ENCODE measurements at places on chromosomes 11 and 22.

DNA sequence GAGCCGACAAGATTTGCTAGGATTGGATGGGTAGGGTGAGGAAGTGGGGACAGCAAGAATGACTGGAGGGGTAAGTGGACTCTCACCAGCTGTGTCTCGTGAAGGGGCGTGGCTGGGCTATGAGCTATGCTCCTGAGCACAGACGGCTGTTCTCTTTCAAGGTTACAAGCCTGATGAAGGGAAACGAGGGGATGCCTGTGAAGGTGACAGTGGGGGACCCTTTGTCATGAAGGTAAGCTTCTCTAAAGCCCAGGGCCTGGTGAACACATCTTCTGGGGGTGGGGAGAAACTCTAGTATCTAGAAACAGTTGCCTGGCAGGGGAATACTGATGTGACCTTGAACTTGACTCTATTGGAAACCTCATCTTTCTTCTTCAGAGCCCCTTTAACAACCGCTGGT, 19.9 kb downstream of the F2 start:
- DNase-seq: no peak

DNA sequence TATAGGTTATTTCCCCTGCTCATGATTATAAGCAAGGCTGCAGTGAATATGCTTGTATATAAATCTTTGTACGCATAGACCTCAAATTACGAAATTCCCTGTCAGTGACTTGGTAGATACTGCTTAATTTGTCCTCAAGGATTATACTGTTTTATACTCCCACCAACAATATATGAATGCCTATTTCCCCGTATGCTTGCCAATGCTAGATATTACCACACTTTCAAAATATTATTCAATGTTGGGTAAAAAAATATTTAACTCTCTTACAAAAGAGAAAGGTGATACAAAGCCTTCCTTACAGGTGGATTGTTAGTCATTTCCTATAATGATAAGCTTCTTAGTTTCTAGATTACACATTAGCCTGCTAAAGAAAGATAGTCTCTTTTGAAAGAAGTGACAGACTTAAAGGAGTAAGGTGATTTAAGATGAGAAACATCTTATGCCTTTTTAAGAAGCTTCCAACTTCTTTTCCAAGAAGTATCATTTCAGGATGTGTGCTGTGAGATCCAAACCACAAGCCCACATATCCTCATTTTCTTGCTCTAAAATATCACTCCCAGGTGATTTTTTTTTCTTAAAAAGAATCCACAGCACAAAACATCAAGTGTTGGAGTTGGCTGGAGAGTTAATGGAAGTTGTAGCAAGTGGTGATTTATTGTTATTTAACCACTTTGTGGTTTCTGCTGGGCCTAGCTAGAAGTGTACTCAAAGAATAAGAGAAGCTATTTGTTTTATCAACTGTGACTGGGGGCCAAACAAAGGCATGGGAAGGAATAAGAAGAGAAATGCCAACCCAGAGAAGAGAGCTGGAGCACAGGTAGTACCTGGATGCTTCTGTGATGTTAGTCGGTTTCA, 59.2 kb downstream of the BARX2 start:
- no peak for DNase-seq

DNA sequence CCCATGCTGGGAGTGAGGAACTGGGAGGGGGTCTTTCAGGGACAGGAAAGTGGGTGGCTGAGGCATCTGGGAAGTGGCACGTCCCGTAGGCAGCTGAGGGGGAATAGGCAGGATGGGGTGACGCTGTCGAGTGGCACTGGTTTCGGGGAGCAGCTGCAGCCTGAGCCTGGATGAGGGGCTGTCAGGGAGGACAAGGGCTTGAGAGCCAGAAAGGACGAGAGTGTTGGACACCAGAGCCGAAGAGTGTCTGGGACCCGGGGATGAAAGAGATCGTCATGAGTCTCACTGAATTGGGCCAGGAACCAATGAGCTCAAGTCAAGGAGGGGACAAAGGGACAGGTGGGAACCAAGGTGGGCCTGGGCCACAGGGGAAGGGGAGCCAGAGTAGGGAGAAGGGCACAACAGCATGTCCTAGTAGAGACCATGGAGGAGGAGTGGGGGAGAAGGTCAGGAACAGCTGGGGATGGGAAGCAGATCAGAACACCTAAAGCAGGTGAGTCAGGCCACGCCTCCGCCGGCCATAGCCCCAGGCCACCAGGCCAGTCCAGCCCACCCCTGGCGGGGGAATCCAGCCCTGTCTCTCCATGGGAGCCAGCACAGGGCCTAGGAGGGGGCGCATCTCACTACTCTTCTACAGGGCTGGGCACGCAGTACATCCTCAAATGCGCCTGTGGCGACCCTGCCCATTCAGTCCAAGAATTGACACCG, 4.2 kb downstream of the RAB3IL1 start:
- DNase-seq: no peak

GRCh38 chr11:91686700-91687099, 537.9 kb upstream of the FAT3 start:
- no peak for DNase-seq

DNA sequence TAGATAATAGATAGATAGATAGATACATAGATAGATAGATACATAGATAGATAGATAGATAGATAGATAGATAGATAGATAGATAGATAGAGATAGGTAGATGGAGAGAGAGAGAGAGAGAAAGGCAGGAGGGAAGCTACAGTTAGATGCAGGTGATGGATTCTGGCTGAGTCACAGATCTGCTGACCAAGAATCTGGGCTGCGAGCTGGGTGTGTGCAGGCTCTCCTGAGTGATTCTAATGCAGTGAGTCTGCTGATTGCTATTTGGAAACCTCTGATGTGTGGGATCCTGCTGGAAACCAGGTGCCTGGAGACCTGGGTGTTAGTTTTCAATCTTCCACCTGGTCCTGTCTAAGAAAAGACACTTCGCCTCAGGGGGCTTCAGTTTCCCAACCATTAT, 1441.8 kb downstream of the TBC1D22A start:
- no peak for DNase-seq

GRCh38 chr22:47957649-47958048, 1195.2 kb downstream of the TBC1D22A start:
- no peak for DNase-seq

GRCh38 chr11:84871116-84871515, 756.0 kb downstream of the DLG2 start:
- DNase-seq: no peak

DNA sequence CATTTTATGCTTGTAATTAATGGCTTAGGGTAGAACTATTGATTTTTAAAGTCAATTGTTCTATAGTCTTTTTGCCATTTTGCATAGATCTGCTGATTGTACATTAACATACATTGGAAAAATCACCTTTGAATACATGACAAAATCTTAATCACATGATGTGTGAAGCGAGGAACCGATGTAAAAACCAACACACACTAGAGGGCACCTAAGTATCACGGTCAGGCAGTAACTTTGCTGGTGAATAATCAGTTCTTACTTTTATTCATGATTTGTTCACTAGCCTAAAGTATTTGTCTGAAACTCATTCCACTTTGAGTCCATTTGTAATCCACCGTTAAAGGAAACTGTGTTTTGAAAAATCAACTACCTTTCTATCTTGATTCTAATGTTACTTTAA, 28.2 kb downstream of the JHY start:
- DNase-seq: peak; percentile 15

DNA sequence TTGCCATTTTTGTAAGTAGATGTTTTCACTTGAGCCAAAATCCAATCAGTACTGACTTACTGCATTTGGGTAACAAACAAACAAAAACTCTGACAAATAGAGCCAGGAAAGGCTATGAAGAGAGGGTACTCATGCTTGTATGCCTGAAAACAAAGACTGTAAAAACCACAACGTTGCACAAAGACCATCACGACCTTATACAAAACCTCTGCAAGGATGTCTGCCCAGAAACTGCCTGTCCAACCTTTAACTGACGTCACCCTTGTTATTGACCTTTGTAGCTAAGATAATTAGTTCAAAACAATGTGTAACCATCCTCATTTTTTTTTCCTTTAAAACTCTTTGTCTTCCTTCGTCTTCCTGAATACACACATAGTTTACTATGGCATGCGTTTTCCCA, 804 bp upstream of the CREBZF start:
- DNase-seq: no peak

DNA sequence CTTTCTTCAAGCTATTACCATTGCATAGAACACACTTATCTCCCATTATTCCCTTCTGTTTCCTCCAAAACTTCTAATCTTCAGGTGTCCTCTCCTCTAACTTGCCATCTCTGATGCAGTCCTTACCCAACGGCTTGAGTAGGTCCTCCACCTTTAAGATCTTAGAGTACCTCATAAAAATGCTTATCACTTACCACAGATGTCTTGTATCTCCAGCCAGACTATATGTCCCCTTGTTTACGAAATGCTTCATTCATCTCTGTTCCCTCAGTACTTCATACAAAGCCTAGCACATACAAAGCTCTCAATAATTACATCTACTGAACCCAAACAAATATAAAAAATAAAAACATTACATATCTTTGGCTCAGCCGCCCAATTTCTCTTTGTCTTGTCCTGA, 49.2 kb downstream of the PAK1 start:
- DNase-seq: no peak

- DNase-seq: no peak
Observed at GRCh38 chr11:72081821-72082453, 1.3 kb downstream of the LRRC51 start.

DNA sequence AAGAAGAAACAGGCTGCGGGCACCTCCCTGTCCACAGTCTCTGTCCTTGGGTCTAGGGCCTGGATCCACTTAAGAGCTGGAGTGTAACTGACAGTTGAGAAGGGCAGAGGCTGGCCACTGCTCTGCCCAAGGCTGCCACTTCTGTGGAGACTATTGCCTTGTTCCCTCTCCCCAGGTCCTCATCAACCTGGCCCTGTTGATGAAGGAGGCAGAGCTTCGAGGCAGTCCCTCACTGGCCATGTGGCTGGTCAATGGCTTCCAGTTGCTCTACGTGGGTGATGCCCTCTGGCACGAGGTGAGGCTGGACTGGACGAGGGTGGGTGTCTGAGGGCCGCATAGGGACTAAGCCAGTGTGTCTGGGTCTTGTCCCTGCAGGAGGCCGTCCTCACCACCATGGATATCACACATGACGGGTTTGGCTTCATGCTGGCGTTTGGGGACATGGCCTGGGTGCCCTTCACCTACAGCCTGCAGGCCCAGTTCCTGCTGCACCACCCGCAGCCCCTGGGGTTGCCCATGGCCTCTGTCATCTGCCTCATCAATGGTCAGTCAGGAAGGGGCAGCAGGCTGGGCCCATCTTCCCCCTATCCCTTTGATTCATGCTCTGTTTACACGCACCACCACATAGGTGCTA, 2.8 kb downstream of the ZNHIT2 start:
- DNase-seq: no peak

DNA sequence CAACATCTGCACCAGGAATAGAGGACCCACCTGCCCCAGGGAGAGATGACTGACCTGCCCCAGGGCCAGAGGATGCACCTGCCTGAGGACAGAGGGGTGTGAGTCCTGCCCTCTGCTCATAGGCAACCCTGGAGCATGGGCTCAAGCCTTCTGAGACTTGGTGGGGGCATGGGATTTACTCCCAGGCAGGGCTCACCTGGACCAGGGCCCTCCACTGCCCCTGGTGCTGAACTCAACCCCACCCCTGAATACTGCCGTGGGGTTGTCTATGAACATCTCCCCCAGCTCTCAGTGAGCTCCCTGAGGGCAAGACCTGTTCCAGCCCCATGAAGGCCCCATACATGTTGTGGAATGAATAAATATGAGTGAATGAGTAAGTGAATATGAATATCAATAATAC, 33.8 kb upstream of the MUC5AC start:
- DNase-seq: no peak

- DNase-seq: peak; percentile 29
Observed at GRCh38 chr11:120929664-120930154, 94.2 kb upstream of the TBCEL start.

- no peak for DNase-seq
Observed at GRCh38 chr11:115342142-115342541, 162.1 kb downstream of the CADM1 start.

DNA sequence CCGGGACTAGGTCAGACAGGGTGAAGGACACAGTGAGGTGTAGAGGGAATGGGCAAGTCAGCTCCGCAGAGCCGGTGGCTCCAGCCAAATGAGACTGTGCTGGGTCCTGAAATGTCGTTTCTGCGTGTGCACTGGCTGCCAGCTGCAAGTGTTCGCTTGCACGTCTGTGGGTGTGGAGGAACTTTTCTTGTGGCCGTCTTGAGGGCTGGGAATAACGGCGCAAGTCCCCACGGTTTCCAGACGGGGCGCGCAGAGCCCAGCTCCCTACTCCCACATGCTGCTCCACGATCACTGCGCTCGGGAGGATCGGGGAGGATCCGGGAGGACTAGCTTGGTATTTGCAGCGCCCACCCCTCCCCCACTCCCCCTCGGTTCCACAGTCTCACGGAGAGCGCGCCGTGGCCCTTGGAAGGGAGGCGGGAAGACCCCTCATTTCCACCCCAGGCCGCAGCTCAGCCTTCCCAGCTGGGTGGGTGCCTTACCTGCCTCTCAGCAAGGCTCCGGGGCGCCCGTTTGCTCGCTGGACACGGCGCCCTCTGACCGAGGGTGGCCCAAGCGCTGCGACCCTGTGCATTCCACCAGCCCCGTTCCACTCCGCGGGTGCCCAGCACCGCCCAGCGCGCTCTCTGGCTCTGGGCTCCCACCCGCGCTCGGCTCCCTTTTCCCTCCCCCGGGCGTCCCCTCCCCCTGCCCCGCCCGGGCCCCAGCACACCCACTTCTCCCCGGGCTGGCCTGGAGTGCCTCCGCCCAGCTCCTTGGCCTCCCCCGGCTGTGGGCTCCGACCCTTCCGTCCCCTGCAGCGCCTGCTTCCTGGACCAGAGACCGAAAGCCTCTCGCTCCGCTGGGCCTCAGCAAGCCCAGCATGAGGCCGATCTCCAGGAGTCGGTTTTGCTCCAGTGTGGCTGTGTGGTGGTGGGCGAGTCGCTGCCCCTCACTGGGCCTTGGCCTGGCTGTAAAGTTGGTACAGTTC, at the start of gene KCNE3:
KCNE3 (minus strand) TSS at position 634 of the 970 bp plus-strand sequence. CDS start 9,986 bp downstream, outside the sequence.
- no peak for DNase-seq

- DNase-seq: no peak
Observed at GRCh38 chr11:10696468-10697322, 3.1 kb upstream of the IRAG1 start.

GRCh38 chr22:19543970-19544708, 19.9 kb upstream of the CLDN5 start:
- no peak for DNase-seq

DNA sequence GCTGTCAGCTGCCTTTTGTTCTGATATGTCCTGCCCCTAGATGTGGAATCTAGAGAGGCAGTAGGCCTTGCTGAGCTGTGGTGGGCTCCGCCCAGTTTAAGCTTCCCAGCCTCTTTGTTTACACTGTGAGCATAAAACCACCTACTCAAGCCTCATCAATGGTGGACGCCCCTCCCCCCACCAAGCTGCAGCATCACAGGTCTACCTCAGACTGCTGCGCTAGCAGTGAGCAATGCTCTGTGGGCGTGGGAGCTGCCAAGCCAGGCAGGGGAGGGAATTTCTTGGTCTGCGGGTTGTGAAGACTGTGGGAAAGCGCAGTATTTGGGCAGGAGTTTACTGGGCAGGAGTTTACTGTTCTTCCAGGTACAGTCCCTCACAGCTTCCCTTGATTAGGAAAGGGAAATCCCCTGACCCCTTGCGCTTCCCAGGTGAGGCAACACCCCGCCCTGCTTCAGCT, 98.5 kb downstream of the SMCO4 start:
- no peak for DNase-seq

- DNase-seq: no peak
Observed at GRCh38 chr11:26549176-26549575, 22.9 kb downstream of the MUC15 start.

GRCh38 chr11:73188301-73188700, 29.8 kb upstream of the P2RY2 start:
- no peak for DNase-seq

GRCh38 chr11:78815831-78816230, 241.2 kb upstream of the NARS2 start:
- no peak for DNase-seq

- DNase-seq: no peak
Observed at GRCh38 chr22:38435010-38435409, 20.0 kb downstream of the KCNJ4 start.

Measured in COLO829 (cell line).